ENCODE measurements at places on chromosomes 5 and 9. TPM values are rescaled to one million over a fixed set of nuclear protein-coding genes. Genes with fewer than 3 reads are reported as not detected.

- no peak for DNase-seq
Measured at GRCh38 chr9:113479174-113479621, 15.7 kb downstream of the RGS3 start.

Gene DNAJC21
- total RNA-seq, result 22.8 TPM

Gene LHX6
- total RNA-seq, result 0.40 TPM

DNA sequence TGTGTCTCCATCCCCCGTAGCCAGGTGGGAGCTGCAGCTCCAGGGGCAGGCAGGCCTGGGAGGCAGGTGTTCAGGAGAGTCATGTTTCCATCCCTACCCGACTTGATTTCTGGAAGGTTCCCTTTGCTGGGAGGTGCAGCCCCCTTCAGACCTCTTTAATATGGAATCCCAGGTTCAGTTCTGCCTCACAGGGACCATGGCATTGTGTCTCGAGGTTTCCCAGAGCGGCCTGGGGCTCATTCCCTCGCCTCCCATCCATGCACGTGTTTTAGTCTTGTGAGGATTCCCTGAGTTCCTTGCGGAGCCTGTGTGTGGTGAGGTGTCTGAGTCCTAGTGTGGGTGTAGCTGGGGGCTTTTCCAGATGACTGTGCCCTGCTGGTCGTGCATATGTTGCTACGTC is 16.5 kb upstream of the AHRR start:
- DNase-seq, result no peak

DNA sequence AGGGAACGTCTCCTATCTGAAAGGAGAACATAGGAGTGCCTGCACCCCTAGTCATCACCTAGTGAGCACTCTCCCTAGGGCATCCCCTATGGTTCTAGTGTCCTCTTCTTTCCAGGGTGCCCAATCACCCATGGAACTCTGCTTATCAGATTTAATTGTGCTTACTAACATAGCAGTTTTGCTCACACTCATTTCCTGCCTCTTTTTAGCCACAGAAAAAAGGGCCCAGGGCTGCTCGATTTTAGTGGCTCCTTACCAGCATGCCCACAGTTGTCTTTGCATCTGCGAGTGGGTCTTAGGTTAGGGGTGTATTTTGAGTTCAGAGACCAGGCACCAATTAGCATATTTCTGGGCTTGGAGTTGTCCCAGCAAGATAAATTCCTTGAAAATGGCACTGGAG is 1110.2 kb downstream of the TAF11L14 start:
- DNase-seq, result no peak

DNA sequence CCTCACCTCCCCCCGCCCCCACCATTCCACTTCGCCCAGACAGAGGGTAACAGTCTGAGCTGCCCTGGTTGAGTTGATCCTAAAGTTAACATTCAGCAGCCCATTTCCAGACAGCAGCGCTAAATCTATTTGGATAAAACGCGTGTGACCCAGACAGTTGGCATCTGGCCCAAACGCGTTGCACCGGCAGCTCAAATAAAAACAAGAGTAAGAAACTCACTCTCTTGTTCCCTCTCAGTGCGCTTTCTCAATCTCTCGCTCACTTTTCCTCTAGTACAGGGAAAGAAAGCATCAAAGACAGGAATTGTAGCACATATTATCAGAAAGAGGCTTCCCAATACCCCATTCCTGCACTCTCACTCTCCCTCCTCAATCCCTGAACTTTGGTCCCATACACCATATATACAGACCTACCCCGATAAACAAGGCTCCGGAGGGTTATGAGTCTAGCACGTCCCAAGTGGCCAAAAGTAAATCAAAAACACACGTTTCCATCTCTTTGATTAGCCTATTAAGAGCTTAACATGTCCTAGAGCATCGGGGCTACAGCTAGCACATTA is 1.3 kb downstream of the ADAMTS6 start:
- DNase-seq, result peak; percentile 89

DNA sequence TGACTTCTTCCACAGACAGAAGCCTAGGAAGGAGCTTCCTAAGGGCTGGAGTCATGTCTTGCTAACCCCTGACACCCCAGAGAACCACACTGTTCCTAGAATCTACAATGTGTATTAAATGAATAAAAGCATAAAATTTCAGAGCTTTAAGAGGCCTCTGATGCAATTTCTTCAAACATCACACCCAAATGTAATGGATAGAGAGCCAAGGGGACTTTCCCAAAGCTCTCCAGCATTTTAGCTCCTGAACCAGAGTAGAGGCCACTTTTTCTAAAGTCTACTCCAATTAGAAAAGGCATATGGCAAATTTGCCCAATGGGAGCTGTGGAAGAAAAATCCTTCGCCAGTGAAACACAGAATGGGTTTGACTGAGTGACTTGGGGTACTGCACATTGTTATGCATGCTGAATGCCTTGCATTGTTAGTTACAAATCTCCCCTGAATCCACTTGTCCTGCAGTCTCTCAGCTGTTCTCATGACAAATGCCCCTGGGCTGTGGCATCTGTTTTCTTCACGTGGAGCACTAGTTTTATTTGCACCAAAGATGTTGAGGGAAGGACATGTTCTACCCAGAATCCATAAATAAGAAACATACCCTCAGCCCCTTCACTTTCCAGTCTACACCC is 334.0 kb downstream of the ASTN2 start:
- no peak for DNase-seq

Gene CNTNAP3
- 39.2 TPM for total RNA-seq

Gene RNF208
- total RNA-seq, result 0.22 TPM

GRCh38 chr5:180950291-180950949 is 38.2 kb upstream of the BTNL3 start:
- no peak for DNase-seq

- peak; percentile 16 for DNase-seq
Measured at GRCh38 chr5:173812811-173813550, 75.2 kb upstream of the CPEB4 start.

DNA sequence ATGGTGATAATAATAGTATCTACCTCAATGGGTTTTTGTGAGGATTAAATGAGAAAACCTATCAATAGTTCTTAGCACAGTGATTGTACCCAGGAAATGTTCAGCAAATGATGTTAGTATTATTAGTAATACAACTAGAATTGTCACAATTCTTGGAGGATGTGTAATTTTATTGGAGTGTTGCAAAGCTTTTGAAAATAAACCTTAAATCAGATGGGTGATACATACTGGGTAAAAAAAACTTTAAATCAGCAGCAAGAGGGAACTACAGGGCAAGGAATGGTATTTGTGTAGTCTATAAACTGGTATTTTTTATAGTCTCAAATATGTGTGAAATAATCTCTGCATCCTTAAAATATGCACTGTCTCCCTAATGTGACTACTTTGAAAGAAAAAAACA is 371.6 kb downstream of the PIK3R1 start:
- DNase-seq, result no peak

- DNase-seq, result no peak
Measured at GRCh38 chr5:65611524-65611923, 12.6 kb downstream of the TRIM23 start.

- DNase-seq, result peak; percentile 32
Measured at GRCh38 chr9:37293664-37294524, 128.6 kb upstream of the GRHPR start.

GRCh38 chr9:124812441-124812876 is 35.5 kb downstream of the OLFML2A start:
- peak; percentile 41 for DNase-seq

DNA sequence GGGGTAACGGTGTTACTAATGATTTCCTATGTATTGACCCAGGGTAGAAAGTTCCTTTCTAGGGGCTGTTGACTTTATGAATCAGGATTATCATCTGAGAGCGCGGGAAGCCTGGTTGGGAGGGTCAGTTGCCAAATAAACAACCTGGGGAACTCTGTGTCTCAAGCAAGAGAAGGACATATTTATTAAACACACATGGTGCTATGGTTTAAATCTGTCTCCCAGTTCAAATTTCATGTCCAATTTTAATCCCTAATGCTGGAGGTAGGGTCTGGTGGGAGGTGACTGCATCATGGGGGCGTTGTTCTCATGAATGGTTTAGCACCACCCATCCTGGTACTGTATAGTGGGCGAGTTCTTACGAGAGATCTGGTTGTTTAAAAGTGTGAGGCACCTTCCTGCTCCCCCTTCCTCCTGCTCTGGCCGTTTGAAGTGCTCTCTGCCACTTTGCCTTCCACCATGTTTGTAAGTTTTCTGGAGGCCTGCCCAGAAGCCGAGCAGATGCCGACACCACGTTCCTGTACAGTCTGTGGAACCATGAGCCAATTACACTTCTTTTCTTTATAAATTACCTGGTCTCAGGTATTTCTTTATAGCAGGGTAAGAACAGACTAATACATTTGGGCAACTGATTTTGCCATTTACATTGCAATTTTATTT is 19.7 kb upstream of the GAS1 start:
- no peak for DNase-seq

- no peak for DNase-seq
Measured at GRCh38 chr5:173542964-173543363, 73.5 kb downstream of the BOD1 start.

- peak; percentile 67 for DNase-seq
Measured at GRCh38 chr9:32589083-32589723, 16.2 kb upstream of the NDUFB6 start.

All from lung microvascular endothelial cell (primary cell).